ENCODE measurements at places on chromosomes 12 and 14. TPM values are rescaled to one million over a fixed set of nuclear protein-coding genes. Genes with fewer than 3 reads are reported as not detected.

The AICDA gene
- total RNA-seq, result not detected

The CPM gene
- total RNA-seq, result 0.66 TPM

The MUCL1 gene
- not detected for total RNA-seq

The CCDC177 gene
- not detected for total RNA-seq

The CCDC196 gene
- total RNA-seq, result not detected

The ST8SIA1 gene
- not detected for total RNA-seq

The TMEM132D gene
- total RNA-seq, result not detected

The PRB2 gene
- not detected for total RNA-seq

The CIROP gene
- not detected for total RNA-seq

The KLHL33 gene
- total RNA-seq, result not detected

The MGP gene
- total RNA-seq, result 76.1 TPM
